ENCODE measurements at places on chromosomes 4 and X.
A peak's percentile ranks its signal among the peaks of the same experiment; 100 is the strongest.

GRCh38 chrX:119784747-119785446 is 6.5 kb downstream of the RPL39 start:
- peak; percentile 44 for DNase-seq

- DNase-seq, result no peak
Measured at GRCh38 chr4:169993531-169993930, 32.7 kb downstream of the MFAP3L start.

- DNase-seq, result no peak
Measured at GRCh38 chr4:962231-963208, 10.8 kb downstream of the DGKQ start.

DNA sequence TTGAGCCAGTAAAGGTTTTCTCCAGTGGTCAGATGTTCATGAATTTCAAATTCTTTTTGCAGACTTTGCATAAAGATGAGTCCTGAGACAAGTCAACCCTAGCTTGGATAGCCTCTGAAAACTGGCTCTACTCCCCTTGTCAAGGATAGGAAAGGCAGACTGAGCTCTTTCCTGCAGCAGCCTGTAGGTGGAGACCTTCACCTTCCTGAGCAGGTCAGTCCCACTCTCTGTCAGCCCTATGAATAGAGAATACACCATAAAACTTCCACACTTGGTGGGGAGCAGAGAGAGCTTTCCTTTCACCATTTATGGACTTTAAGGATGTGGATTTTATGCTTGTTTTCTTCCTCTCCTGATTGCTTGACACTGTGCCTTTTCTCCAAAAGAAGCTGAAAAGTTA is 41.9 kb downstream of the PCDH19 start:
- peak; percentile 18 for DNase-seq

DNA sequence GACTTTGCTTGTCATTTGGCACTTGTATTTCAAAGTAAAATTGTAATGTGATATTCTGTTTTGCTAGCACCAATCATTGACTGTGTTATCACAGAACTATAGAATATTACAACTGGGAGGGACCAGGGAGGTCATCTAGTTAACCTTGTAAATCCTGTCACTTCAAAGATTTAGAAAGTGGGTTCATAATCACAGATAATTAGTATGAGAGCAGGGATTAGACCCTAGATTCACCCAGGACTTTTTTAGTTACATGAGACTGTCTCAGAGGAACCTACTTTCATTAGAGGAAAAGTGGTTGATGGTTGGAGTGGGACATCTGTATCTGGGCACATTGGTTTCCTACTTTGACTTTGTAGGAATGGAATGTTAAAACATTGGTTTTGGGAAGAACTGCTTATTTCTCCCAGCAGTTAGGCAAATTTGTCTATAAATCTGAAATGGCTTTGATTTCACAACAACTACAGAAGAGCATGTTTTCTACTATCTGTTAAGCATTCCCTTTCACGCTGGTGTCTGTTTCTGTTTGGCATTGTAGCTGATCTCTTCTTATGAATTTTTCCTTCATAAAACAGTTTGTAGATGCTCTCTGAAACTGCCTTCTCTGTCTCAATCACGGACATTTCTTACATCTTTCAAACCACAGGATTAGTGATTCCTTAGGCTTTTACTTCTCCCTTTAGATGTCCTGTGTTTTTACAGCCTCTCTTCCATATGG is 144.1 kb downstream of the DIPK2B start:
- DNase-seq, result no peak

- DNase-seq, result no peak
Measured at GRCh38 chr4:39324897-39325613, 41.1 kb downstream of the RFC1 start.

DNA sequence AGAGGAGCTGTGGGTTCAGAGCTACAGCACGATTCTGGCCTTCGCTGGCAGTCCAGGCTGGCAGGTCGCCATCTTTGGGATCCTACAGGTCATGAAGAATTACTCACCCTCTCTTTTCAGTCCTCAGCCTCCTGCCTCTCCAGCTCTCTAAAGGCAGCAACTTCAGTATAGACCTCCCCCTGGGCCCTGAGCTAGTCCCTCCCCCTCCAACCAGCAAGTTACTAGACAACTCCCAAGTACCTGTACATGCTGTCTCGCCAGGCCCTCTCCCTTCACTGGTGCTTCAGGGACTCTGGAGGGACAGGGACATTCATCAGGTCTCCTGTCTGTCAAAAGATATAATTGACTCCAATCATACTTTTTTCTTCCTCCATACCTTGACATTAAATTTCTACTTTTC is at the start of gene GPR119:
Gene GPR119 (minus strand): TSS at position 155 of the 400 bp plus-strand sequence. CDS start 227 bp downstream, outside the sequence.
- DNase-seq, result no peak

- no peak for DNase-seq
Measured at GRCh38 chrX:39853417-39854030, 244.2 kb downstream of the BCOR start.

DNA sequence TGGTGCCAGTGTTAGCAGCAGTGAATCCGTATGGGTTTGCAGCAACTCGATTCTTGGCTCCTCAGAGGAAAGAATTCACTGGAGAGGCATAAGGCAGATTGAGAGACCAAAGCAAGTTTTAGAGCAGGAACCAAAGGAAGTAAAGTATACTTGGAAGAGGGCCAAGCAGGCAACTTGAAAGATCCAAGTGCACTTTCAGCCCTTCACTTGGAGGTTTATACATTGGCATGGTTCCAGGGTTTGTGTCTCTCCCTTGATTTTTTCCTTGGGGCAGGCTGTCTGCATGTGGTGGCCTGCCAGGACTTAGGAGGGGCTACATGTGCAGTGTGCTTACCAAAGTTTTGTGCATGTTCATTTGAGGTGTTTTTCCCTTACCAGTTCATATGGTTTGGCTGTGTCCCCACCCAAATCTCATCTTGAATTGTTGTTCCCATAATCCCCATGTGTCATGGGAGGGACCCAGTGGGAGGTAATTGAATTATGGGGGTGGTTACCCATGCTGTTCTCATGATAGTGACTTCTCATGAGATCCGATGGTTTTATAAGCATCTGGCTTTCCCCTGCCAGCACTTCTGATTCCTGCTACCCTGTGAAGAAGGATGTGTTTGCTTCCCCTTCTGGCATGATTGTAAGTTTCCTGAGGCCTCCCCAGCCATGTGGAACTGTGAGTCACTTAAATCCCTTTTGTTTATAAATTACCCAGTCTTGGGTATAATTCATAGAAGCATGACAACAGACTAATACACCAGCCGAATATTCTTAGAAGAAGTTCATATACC is 86.2 kb upstream of the TSPAN5 start:
- peak; percentile 14 for DNase-seq

- DNase-seq, result peak; percentile 34
Measured at GRCh38 chr4:65668201-65669089, 1.8 kb downstream of the EPHA5 start.

DNA sequence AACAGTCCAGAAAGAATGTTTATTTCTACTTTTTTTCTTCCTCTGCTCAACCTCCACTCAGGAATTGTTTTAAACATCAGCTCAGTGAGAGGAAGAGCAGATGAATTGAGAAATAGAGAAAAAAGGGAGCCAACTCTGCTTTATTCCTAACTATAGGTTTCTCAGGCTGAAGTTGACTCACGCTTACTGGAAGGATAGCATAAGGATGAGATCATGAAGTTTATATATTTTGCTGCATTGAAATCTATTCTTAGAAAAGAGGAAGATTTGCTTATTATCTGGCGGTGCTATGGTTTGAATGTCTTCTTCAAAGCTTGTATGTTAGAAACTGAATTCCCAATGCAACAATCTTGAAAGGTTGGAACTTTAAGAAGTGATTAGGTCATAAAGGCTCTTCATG is 1673.4 kb upstream of the PCDH7 start:
- peak; percentile 69 for DNase-seq

- no peak for DNase-seq
Measured at GRCh38 chr4:1772853-1773538, 20.1 kb upstream of the FGFR3 start.

DNA sequence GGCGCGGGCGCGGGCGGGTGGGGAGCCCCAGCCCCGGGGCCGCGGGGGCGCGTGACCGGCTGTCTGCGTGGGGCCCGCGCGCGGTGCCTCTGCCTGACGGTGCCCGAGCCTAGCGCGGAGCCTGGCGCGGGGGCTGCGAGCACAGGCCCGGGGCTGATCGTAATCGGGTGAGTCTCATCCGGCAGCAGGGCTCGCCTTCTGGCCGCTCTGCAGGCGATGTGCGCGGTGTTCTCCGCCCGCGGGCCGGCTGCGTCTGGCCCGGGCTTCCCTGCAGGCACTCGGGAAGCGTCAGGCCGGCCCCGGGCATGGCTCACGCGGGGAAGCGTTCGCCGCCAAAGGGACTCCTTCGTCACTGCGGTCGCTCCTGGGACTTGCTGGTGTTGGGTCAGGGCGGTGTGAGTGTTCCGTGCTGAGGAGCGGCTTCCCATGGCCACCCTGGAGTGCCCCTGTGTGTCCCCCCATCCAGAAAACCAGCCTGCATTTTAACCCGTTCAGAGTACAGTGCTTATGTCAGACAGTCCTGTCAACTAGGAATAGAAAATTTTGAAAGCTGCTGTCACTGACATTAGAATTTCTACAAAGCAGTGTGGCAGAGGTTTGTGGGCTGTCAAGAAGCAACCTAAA is 40.6 kb downstream of the FAM149A start:
- peak; percentile 66 for DNase-seq

- no peak for DNase-seq
Measured at GRCh38 chr4:90580326-90580725, 453.1 kb downstream of the CCSER1 start.

GRCh38 chrX:111837197-111837596 is 38.8 kb upstream of the TRPC5OS start:
- DNase-seq, result no peak

GRCh38 chr4:88967883-88968331 is 89.1 kb downstream of the FAM13A start:
- no peak for DNase-seq

DNA sequence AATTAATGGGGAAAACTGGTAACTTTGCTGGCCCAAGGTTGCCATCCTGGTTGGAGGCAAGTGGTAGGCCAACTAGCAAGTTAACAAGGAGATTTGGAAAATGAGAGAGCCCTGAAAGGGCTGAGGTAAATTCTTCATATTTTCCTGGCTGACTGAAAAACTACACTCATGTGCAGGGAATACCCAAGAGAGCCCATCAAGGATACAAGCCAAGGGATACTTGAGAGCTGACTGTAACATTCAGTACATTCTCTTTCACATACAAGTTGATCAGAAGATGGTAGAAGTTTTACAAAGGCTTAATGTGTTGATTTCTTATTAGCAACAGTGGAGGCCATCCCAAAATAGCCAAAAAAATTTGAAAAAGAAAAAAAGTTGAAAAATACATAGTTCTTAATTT is 33.3 kb downstream of the IL2 start:
- no peak for DNase-seq

DNA sequence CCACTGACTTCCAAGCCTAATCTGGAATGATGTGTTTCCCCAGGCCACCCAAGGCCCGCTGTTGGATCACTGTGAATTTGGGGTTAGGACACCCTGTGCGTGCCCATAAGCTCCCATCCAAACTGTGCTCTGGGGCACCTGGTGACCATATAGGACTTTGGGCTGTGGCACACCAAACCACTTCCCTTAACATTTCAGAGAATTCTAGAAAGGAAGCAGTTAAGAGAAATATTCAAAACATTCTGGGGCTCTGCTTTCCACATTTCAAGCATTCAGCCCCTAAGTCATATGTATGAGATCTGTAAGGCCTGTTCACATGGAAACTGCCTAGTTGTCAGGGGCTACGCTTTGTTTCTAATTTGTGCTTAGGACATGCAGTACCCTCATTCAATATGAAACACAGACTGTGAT is 14.4 kb downstream of the VGLL1 start:
- DNase-seq, result no peak

GRCh38 chrX:46653482-46653881 is 79.9 kb downstream of the CHST7 start:
- peak; percentile 33 for DNase-seq

- DNase-seq, result peak; percentile 28
Measured at GRCh38 chrX:20267931-20268701, 1.4 kb upstream of the RPS6KA3 start.

DNA sequence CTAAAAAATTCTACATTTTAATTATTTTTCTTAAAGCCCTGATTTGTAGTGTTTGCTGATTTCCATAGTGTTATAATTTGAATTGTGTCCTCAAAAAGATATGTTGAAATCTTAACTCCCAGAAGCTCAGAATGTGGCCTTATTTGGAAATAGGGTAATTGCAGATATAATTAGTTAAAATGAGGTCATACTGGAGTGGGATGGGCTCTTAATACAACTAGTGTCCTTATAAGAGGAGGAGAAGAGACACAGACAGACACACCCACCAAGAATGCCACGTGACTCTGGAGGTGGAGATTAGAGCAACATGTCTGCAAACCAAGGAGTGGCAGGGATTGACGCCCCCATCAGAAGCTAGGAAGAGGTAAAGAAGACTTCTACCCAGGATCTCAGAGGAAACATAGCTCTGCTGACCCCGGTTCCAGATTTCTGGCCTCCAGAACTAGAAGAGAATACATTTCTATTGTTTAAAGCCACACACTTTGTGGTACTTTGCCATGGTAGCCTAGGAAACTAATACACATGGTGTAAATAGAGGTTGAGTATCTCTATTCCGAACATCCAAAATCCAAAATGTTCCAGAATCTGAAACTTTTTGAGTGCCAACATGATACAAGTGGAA is 70.5 kb upstream of the IRF2 start:
- no peak for DNase-seq

- DNase-seq, result no peak
Measured at GRCh38 chr4:146104541-146104940, 71.0 kb upstream of the LSM6 start.

DNA sequence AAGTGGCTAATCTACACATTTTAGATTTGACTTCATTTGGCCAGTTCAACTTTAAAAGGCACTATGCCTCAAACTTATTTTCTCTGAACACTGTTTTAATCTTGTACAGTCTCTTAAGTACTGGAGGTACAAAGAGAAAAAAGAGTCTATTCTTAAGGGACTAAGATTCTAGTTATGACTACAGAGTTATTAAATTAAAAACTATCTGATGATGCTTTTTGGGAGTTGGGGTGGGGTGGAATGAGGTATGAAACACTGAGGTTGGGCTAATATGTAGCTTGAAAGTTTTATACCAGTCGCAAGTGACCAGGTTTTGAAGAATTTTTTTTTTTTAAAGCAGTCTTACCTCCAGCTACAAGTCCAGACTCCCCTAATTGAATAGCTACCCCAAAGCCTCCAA is 17.7 kb upstream of the GPR34 start:
- DNase-seq, result no peak

DNA sequence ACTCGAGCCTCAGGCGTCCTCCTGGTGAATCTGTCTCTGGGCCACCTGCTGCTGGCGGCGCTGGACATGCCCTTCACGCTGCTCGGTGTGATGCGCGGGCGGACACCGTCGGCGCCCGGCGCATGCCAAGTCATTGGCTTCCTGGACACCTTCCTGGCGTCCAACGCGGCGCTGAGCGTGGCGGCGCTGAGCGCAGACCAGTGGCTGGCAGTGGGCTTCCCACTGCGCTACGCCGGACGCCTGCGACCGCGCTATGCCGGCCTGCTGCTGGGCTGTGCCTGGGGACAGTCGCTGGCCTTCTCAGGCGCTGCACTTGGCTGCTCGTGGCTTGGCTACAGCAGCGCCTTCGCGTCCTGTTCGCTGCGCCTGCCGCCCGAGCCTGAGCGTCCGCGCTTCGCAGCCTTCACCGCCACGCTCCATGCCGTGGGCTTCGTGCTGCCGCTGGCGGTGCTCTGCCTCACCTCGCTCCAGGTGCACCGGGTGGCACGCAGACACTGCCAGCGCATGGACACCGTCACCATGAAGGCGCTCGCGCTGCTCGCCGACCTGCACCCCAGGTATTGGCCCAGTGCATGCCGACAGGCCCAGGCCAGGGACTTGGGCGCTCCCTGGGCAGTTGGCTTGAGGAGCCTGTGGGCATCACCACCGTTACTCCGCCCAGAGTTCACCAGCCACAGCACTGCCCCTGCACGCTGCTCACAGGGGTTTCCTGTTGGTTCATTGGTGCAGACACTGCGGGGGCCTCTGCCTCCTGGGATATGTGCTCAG is 1.1 kb downstream of the GPR78 start:
- no peak for DNase-seq

- no peak for DNase-seq
Measured at GRCh38 chrX:13695601-13696115, 6.7 kb downstream of the RAB9A start.
